ENCODE measurements at places on chromosomes 13 and 19. TPM values are rescaled to one million over a fixed set of nuclear protein-coding genes. Genes with fewer than 3 reads are reported as not detected.

Gene SERTAD3
- total RNA-seq, result 8.8 TPM

Gene SIGLEC5
- not detected for total RNA-seq

Gene EVI5L
- 3.9 TPM for total RNA-seq

Gene ZNF772
- 5.6 TPM for total RNA-seq

Gene ZNF497
- 1.6 TPM for total RNA-seq

Gene SOHLH2
- total RNA-seq, result not detected

- no peak overlapping the region for H3K4me3 ChIP-seq
- H3K27ac ChIP-seq, result no peak overlapping the region
- H3K27me3 ChIP-seq, result no peaks in the 10 kb centered on the region
These were observed 62.1 kb downstream of the RUBCNL start for GRCh38 chr13:46324976-46325375.

DNA sequence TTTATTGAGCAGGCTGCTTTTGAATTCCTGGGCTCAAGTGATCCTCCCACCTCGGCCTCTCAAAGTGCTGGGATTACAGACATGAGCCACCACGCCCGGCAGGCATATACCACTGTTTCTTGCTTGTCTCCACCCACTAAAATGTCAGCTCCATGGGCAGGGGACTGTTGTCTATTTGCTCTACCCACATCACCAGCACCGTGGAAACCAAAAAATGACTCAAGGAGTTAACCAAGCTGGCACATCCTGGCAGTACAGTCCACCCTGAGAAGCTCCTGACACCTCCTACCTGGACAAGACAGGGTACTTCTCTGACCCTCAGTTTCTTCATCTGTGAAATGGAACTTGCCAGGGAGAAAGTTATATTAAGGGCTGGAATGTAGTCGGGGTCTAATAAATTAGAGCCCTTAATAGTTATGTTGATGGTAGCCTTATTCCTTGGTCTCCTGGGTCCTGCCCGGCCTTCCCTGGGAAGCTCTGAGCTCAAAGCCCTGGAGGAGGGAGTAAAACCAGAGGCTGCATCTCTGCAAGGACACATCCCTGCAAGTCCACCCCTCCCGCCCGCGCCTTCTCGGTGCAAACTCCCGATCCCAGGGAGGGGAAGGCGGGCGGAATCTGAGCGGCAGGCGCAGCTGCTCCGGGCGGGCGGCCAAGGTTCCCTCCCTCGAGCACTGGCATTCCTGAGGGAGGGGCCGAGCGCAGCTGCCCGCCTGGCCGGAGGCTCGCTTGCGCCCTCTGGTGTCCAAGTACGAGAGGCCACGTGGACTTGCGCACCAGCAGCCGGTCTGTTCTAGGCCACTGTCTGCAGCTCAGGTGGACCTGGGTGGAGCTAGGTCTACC is 14.1 kb downstream of the RDH8 start:
- H3K4me3 ChIP-seq, result no peak overlapping the region
- no peaks in the 10 kb centered on the region for H3K36me3 ChIP-seq
- peak; percentile 86 for DNase-seq
- peaks cover 4% of the 10 kb centered on the region for H3K4me1 ChIP-seq

DNA sequence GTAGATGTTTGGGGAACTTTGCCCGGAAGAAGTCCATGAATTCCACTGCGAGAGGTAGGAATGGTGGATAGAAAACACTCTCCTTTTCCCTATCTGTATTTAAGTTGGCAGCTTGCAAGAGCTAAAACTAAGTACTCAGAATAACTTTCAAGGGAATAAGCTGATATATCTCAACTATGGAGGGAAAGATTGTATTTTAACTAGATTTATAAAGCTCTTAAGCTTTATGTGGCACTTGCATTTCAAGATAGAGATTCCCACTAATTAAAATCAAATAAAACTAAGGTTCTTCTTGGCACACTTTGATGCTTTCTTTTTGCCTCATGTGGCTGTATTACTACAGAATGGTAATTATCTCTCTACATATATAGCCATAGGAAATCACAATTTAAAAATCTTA is 149.7 kb upstream of the STARD13 start:
- H3K4me3 ChIP-seq, result no peak overlapping the region
- H3K36me3 ChIP-seq, result no peaks in the 10 kb centered on the region
- H3K27me3 ChIP-seq, result peaks cover 6% of the 10 kb centered on the region
- DNase-seq, result no peak
- no peak overlapping the region for H3K27ac ChIP-seq

GRCh38 chr13:112760435-112760834 is 70.6 kb downstream of the ATP11A start:
- peaks cover 2% of the 10 kb centered on the region for H3K36me3 ChIP-seq
- H3K27me3 ChIP-seq, result no peaks in the 10 kb centered on the region
- no peak overlapping the region for H3K27ac ChIP-seq
- no peaks in the 10 kb centered on the region for H3K4me1 ChIP-seq
- no peak overlapping the region for H3K4me3 ChIP-seq
- no peak for DNase-seq

DNA sequence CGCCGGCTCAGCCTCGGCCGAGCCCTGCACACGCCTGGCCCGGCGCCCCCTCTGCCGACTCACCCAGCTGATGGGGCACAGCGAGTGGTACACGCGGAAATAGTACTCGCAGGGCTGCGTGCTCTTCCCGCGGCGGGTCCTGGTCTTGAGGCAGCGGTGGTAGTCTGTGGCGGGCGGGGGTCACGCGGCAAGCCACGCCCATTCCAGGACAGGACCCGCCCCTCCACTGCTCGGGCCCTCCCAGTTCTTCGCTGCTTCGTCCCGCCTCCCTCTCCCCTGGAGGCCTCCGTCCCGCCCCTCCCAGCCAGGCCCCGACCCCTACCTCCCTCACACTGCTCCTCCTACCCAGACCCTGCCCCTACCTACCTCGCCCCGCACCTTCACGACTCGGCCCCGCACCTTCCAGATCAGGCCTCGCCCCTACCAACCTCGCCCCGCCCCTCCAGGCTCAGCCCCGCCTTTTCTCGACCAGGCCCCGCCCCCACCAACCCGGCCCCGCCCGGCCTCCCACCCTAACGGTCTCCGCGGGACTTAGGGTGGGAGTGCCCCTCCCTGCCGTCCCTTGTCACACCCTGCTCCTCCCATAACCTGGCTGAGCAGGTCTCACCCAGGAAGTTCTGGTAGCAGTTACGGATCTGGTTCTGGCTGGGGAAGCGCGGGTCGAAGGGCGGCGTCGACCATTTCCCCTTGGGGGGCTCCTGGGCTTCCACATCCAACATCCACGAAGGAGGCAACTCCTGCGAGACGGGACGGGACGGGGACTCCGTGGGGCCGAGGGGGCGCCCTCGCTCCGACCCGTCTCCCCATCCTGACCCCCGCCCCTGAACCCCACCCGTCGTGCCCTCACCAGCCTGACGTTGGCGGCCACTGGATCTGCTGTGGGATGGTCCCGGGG is 469 bp downstream of the COX6B2 start:
- H3K36me3 ChIP-seq, result no peaks in the 10 kb centered on the region
- DNase-seq, result peak; percentile 76
- peaks cover 51% of the 10 kb centered on the region for H3K27me3 ChIP-seq
- no peak overlapping the region for H3K27ac ChIP-seq
- H3K4me1 ChIP-seq, result peaks cover 15% of the 10 kb centered on the region
- H3K4me3 ChIP-seq, result peak overlapping the region; percentile 61

Data from activated CD8-positive, alpha-beta T cell treated with anti-CD3 and anti-CD28 coated beads for 36 hours (primary cell).